CD4-positive, alpha-beta T cell treated with Interleukin-21 for 1 hour (primary cell): ENCODE measurements at places on chromosomes 16 and 17.

GRCh38 chr17:41340494-41340893 is 10.1 kb downstream of the KRT33A start:
- peak; percentile 22 for DNase-seq

DNA sequence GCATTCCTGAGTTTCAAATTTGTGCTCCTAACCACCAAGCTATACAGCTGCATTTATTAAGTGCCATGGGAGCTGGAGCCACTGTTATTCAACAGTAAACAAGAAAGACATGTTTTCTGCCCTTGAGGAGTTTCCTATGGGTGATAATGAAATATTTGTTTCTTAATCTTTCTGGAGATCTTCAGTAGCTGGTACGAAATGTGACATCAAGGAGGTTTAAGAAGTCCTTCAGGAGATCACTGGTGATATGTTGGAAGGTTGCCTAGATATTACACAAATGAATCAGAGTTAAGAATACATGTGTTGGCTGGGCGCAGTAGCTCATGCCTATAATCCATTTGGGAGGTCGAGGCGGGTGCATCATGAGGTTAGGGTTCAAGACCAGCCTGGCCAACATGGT is 14.9 kb downstream of the RHOT1 start:
- DNase-seq = no peak

GRCh38 chr17:10127819-10128425 is 70.5 kb downstream of the GAS7 start:
- no peak for DNase-seq

- no peak for DNase-seq
These were observed 28.7 kb downstream of the BRIP1 start for GRCh38 chr17:61834610-61835009.

GRCh38 chr16:77300256-77300655 is 101.0 kb downstream of the SYCE1L start:
- DNase-seq = no peak

DNA sequence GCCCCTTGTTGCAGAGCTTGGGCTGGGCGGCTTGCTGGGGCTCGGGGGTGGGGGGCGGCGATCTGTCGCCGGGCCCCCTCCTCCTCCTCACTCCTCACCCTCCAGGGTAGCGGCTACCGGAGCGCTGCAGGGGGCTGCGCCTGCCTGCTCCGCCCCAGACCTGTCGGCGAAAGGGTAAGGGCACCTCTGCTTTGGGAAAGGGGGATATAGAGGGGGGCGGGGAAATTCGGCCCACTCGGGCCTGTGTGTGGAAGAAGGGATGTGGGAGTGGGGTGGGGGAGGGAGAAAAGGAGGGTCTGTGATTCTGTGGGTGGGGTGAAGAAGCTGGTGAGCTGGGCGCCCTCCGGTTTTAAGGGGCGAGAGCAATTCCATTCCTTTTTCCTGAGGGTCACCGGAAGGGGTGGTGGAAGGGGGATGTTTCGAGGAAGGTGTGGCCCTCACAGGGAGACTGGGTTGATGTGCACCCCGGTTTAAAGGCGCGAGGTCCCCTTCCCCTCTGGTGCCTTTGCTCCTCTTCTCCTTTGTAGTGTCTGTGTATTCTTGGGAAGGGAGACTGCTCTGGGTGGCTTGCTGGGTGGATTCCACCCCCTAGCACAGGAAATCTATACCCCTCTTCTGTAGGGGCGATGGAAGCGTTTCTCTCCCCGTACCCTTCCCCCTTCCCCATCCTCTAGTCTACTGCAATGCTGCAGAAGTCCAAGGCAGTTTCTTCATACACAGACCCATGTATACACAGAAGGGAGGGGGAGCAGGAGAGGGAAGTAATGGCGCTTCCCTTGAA is 878 bp downstream of the TAOK1 start:
- DNase-seq = peak; percentile 19

- DNase-seq = no peak
These were observed 99.2 kb upstream of the ZNF750 start for GRCh38 chr17:82938873-82939620.

DNA sequence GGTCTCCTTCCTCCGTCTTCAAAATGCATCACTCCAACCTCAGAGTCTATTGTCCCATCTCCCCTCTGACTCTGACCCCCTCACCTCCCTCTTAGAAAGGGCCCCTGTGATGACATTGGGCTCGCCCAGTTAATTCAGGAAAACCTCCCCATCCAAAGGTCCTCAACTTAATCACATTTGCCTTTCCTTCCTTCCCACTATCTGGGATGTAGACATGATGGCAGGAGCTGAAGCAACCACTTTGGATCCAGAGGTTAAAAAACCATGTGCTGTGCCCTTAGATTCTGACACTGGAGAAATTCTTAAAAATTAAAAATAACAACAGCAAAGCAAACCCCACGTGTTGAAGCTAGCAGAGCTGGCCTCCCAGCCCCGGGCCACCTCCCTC is 80.2 kb downstream of the ZDHHC7 start:
- DNase-seq = no peak

DNA sequence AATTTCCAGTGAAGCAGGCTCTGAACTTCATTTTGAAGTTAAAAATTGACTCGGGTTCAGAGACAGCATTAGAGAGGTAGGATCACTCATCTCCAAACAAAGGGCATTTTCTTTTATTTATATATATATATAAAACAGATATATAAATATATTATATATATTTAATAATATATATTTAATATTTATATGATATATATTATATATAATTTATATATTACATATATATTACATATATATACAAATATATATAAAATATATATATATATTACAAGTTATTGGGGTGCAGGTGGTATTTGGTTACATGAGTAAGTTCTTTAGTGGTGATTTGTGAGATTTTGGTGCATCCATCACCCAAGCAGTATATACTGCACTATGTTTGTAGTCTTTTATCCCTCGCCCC is 320.8 kb downstream of the MAP2K6 start:
- no peak for DNase-seq

GRCh38 chr17:59361386-59361785 is 29.9 kb downstream of the YPEL2 start:
- DNase-seq = no peak

DNA sequence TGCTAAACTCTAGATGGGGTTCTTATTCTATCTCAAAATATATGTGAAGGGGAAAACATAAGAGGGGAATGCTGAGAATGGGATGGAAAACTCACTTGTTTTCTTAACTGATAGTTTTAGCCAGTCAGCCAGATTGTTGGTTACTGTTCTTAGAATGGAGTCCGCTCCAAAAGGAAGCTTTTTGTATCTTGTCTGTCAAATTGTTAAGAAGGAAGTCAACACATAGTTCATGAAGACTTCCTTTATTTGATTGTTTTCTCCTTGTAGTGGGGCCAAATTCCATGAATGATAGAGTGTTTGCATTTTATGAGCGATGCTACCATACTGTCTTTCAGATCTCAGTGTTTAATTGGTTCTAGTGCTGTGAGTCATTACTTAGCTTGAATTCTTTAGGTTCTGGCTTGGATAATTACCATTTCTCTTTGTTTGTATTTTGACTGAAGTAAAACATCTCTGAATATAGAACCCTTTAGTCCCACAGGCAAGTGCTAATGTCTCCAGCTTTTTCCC is 98.3 kb upstream of the GOT2 start:
- DNase-seq = no peak

DNA sequence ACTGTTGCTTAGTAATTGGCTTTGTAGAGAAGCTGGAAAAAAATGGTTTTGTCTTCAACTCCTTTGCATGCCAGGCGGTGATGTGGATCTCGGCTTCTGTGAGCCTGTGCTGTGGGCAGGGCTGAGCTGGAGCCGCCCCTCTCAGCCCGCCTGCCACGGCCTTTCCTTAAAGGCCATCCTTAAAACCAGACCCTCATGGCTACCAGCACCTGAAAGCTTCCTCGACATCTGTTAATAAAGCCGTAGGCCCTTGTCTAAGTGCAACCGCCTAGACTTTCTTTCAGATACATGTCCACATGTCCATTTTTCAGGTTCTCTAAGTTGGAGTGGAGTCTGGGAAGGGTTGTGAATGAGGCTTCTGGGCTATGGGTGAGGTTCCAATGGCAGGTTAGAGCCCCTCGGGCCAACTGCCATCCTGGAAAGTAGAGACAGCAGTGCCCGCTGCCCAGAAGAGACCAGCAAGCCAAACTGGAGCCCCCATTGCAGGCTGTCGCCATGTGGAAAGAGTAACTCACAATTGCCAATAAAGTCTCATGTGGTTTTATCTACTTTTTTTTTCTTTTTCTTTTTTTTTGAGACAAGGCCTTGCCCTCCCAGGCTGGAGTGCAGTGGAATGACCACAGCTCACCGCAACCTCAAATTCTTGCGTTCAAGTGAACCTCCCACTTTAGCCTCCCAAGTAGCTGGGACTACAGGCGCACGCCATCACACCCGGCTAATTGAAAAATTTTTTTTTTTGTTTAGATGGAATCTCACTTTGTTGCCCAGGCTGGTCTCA is 6.2 kb upstream of the TMEM235 start:
- no peak for DNase-seq

GRCh38 chr16:15701975-15702970 is 52.2 kb downstream of the NDE1 start:
- no peak for DNase-seq

DNA sequence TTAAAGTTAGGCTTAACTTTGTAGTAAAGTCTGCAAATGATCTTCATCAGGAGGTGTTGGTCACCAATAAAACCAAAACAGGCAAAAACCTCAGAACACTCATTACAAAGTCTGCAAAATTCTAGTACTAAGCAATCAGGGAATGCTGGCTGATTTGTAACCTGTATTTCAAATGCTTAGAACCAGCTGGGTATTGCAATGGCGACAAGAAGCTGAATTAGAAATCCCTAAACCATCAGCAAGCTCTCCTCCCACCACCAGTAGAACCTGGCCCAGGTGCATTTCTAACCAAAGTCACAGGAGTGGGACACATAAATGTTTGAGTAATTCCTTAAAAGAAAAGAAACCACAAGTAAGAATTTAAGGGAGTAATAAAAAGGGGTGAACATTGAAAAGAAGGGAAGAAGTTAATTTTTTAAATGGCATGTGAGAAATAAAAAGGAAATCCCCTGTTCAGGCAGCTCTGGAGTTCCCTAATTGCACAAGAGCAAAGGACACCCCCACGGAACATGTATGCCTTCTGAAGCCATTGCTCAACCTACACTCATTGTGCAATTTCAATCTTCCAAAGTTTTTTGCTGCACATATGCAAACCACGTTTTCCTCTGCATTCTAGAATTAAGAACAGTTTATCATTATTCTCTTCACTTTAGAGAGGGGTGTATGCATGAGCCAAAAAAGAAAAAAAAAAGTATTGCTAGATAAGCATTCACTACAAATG is 102.9 kb downstream of the HIC1 start:
- DNase-seq = no peak

DNA sequence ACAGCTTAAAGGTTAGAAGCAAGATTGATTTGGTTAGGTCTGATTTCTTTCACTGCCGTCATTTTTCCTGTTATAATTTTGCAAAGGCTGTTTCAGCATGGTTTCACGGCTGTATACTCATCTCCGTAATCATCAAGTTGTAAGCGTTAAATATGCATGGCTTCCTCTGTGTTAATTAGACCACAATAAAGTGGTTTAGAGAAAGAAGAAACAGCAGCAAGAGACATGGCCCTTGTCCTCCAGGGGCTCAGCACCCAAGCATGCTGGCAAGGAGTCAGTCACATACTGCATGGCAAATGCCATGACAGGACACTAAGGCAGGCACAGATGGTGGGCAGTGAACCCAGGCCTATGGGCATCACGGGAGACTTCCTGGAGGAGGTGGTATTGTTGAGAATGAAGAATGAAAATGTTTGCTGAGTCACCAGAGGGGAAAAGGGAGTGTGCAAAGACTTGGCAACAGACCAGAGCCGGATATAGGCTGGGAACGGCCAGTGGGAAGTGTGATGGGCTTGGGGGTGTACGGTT is 61.4 kb upstream of the PLCG2 start:
- peak; percentile 35 for DNase-seq

GRCh38 chr17:80730739-80731138 is 186.1 kb downstream of the RPTOR start:
- no peak for DNase-seq

DNA sequence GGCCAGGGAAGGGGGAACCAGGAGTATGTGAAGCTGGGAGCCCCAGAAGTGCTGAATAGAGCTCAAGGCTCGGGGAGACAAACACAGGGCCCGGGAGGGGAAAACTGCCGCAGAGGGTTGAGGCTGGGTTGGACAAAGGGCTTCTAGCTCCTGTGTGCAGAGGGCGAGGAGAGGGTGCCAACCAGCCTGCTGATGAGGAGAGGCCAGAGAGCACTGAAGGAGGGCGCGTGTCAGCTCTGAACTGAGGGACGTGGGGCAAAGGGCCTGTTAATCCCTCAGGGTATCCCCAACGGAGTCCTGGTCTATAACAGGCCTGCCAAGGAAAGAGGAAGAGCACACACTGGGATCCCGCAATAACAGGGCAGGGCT is 151.3 kb downstream of the C16orf78 start:
- no peak for DNase-seq

DNA sequence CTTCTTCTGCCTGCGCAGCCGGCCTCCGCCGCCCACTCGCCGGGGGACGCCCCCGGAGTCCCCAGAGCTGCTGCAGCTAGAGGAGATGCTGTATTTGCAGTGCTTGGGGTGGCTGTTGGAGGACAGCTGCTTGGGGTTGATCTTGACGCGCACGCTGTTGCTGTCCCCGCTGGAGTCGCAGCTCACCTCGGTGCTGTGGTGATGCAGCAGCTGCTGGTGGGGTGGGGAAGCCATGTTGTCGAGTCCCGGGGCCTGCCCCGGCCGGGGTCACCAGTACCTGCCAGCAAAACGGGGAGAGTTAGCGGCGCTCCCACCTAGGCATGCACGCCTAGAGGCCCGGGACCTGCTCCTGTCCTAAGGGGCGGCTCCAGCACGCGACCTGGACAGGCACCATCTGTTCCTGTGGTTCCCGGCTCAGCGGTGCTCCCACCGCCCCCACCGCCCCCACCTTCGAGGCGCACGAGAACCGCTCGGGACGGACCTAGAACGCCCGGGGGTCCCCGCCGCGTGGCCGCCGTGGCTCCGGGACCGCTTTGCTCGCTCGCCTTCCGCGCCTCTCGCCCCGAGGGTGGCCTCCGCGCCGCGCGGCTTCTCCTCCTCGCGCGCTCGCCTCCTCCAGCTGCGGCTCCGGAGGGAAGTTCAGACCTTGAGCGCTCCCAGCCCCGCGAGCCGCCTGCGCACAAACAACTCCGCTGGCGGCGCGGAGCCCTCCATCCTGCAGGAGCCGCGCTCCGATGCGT is 863 bp downstream of the ADCY9 start:
- DNase-seq = peak; percentile 38

- no peak for DNase-seq
These were observed 28.3 kb upstream of the IL17C start for GRCh38 chr16:88610080-88610479.

DNA sequence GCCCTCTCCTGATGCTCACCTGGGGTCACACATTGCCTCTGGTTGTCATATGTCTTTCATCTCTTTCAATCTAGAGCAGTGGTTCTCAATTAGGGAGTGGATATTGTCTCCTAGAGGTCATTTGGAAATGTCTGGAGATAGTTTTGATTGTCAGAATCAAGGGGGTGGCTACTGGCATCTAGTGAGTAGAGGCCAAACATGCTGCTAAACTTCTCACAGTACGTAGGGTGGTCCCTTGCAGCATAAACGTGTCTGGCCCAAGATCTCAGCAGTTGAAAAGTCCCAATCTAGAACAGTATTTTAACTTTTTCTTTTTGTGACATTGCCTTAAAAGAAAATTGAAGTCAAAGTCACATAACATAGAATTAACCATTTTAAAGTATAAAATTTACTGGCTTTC is 30.5 kb upstream of the SLC5A10 start:
- no peak for DNase-seq

- DNase-seq = no peak
These were observed 12.1 kb downstream of the HS3ST3A1 start for GRCh38 chr17:13589658-13590057.
